ENCODE measurements at places on chromosomes 4 and X.
A peak's percentile ranks its signal among the peaks of the same experiment; 100 is the strongest.

DNA sequence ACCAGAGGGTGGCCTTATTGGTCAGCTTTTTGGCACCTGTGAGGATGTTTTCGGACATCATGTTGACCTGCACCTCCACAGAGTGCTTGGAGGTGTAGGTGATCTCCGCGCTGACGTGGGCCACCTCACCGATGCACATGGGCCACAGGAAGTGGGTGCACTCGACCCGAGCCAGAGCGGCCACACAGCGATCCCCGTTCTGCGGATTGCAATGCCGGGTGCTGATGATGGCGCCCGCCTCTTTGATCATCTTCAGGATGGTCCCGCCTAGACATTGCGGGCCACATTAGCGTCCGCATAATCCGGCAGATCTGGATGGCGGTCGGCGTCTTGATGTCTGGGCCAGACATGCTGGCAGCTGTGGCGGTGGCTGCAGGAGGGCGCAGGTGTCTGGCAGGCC is 12.9 kb upstream of the N4BP2 start:
- no peak for DNase-seq

DNA sequence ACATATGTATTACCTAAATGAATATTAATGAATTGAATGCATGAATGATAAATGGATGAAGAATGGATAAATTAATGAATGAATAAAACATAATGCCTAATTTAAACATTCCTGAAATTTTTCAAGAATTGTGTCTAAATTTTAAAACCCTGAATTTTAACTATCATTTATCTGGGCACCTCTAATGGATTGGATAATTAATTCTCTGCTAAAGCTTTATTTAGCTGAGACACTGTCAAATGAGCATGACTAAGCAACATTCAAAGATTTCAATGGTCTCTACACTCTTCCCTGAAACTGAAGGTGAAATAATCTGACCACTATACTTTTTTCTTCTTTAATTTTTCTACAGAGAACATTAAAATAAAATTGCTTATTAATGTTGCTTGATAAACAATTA is 1197.7 kb downstream of the C4orf33 start:
- DNase-seq: no peak

- DNase-seq: peak; percentile 88
Observed at GRCh38 chr4:122668241-122668640, 47.4 kb upstream of the IL21 start.

GRCh38 chr4:182560358-182560757 is 317.2 kb downstream of the TENM3 start:
- DNase-seq: peak; percentile 76

- DNase-seq: no peak
Observed at GRCh38 chr4:172740434-172740833, 428.2 kb upstream of the GALNT7 start.

DNA sequence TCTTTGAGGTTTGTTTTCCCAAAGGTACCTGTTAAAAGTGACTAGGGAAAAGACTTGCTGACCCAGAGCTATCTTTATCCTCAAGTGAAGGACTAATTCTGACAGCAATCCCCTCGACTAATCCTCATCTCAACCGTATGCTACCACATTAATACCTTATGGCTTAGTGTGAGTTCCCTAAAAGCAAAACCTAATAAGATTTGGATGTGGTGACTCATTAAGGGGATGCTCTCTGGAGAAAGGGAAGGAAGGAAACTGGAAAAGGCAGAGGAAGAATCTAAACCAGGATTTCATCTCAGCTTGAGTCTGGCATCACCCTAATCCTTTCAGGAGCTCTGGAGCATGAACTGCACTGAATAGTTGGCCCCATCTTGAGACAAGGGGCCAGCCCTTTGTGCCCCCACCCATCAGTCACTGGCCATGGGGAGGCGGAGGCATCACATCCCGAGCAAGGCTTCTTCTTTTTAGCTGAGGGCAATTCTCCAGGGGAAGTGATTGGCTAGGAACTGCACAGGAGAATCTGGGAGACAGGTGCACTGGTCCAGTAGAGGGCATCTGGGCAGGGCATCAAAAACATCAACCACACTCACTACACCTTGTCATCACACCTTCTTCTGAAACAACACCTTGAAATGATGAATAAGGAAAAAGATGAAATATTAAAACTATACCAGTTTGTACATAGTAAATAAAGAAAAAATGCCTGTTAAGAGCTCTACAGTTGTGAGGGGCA is 6.9 kb upstream of the BBS7 start:
- DNase-seq: peak; percentile 13

GRCh38 chr4:73244945-73245601 is 13.5 kb downstream of the ANKRD17 start:
- DNase-seq: no peak

DNA sequence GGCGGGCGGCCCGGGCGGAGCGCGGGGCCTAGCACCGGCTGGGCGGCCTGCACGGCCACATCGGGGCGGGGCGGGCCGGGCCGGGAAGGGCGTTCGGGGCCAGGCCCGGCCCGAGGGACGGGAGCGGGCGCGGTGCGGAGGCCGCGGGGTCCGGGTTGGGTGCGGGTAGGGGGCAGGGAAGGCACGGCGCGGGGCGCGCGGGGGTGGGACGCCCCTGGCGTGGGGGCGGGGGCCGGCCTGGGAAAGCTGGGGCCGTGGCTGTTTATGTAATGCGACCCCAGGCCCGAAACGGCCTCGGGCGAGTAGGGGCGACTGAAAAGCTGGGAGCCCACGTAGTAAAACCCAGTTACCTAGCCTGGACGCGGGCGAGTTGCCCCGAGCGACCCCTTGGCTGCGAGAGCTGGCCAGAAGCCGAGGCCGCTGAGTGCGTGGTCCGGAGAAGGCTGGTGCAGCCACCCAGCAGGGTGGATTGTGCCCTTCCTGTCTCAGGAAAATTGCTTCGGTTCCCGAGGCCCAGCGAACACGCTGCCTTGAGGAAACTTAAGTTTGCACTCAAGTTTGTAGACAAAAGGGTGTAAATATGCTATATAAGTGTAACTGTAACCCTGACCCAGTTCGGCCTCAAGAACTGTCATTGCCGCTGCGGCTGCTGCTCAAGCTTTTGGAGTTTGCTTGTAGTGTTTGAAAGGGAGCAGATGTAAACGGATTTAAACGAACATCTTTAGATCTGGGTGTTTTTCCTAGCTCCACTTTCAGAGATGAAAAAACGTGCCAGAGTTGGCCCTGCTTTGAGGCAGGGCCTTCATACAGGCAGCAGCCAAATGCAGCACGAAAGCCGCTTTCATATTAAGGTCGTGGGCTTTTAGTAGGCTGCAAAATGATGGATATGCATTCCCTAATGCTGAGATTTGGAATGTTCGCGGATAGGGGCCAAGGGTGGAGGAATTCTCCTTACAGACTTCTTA is 674 bp downstream of the SEC24B start:
- DNase-seq: peak; percentile 37

DNA sequence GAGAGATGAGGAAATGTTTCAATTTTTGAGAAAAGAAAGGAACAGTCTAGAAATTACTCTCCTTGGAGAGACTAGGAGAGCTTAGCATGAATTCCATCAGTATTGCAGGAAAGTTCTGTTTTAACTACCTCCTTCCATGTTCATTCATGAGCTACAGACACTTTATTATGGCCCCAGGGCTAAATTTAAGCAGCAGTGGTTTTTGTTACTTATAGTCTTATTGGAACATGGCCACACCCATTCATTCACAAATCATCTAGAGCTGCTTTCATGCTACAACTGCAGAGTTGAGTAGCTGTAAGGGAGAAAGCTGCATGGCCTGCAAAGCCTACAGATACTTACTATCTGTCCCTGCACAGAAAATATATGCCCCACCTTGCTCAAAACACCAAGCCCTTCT is 81.7 kb downstream of the SHISA3 start:
- no peak for DNase-seq

- no peak for DNase-seq
Observed at GRCh38 chr4:101039367-101039766, 308.0 kb downstream of the PPP3CA start.

DNA sequence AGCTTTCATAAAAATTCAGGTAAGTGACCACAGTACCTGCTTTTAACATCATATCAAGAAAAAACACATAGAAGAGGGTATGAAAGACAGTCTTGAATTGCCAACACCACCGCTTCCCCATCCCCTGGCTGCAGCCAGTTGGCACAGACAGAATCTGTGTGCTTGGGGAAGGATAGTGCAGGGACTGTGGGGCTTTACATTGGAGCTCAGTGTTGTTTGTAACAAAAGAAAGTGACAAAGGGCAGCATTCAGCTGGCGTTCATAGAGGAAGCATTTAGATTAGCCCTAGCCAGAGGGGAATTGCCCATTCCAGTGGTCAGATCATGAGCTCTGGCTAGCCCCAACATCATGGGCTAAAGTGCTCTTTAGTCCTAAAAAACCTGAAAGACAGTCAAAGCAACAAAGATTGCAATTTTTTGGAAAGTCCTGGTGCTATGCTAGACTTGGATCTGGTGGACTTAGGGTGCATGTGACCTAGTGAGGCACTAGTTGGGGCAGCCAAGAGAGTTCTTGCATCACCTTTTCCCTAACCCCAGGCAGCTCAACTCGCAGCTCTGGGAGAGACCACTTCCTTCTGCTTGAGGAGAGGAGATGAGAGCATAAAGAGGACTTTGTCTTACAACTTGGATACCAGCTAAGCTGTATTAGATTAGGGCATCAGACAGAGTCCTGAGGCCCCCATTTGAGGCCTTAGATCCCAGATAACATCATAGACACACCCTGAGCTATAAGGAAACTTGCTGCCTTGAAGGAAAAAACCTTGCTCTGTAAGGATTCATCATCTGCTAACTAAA is 1602.4 kb upstream of the ADGRL3 start:
- no peak for DNase-seq

- no peak for DNase-seq
Observed at GRCh38 chrX:40380655-40381488, 199.9 kb upstream of the ATP6AP2 start.

- peak; percentile 24 for DNase-seq
Observed at GRCh38 chr4:25879991-25880651, 17.3 kb upstream of the SEL1L3 start.

GRCh38 chrX:136549226-136549625 is 17.2 kb downstream of the VGLL1 start:
- no peak for DNase-seq

GRCh38 chr4:23166407-23166806 is 473.7 kb downstream of the GBA3 start:
- DNase-seq: no peak

Data from IMR-90 (cell line).